Epithelial cell of proximal tubule (primary cell): ENCODE measurements at places on chromosomes 4 and X.

- no peak for DNase-seq
These were observed 58.0 kb downstream of the SEPTIN11 start for GRCh38 chr4:77007358-77008230.

DNA sequence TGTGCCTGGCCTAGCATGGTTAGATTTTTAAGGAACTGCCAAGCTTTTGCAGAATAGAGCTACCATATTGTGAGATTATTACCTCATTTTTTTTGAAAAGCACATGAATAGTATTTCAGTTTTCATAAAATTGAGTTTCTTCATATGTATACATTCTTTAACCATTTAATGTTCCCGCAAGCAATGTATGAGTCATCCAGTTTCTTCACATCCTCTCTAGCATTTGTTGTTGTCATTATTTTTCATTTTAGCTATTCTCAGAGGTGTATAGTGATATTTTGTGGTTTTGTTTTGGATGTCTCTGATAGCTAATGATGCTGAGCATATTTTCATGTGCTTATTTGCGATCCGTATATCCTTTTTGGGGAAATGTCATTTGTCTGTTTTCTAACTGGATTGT lies 74.9 kb downstream of the GLUD2 start:
- no peak for DNase-seq

- no peak for DNase-seq
These were observed 58.6 kb upstream of the PAGE1 start for GRCh38 chrX:49754233-49754857.

GRCh38 chrX:40806513-40807220 lies 71.3 kb upstream of the MED14 start:
- no peak for DNase-seq

DNA sequence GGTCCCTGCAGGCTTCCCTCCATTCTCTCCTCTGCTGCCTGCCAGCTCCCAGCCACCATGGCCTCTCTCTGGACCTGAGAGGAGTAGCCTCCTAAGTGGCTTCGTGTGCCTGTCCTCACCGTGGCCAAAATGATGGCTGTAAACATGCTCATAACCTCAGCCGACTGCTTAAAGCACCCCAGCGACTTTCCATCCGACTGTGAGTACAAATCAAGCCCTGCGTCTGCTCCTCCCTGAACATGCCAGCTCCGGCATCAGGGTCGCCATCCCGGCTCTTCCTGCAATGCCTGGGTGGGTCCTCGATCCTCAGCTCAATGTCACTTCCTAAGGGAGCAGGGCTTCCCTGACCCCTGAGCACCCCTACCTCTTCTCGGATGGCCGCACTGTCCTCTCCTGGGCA lies 3.3 kb upstream of the SORCS2 start:
- no peak for DNase-seq

DNA sequence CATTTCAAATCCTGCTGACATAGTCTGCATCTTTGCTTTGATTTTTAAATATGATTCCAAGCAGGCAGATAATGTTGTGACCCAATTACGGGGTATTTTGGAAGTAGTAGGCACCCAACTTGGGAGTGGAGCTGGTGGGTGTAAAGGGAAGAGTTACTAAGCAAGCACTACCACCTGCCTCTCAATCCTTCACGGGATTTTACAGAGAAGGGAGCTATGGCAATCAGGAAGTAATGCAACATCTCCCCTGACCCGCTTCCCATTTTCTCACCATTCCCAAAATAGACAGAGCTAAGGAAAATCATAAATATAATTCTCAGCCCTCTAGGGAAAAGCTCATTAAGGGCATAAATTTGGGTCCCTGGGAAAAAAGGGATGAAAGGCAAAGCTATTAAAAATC lies 9.2 kb downstream of the APBB2 start:
- DNase-seq: no peak

DNA sequence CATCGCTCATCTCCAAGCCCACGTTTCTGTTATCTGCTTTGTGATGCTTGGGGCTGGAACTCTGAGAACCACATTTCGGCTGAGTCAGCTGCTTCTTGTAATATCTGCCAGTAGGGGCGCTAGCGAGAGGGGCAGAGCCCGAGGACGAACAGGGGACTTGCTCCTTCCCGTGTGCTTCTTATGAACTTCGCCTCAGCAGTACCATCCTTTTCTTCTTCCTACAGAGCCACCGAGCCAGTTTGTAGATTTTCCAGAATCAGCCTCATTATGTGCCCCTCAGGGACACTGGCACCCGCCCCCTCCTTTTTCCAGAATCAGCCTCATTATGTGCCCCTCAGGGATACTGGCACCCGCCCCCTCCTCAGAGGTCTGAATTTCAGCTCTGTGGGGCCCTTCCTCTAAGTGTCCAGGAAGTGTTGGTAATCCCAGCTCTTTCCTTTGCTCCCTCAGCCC lies 441.7 kb upstream of the RASGEF1B start:
- DNase-seq: no peak

GRCh38 chr4:78613522-78614321 lies 62.2 kb downstream of the ANXA3 start:
- no peak for DNase-seq

DNA sequence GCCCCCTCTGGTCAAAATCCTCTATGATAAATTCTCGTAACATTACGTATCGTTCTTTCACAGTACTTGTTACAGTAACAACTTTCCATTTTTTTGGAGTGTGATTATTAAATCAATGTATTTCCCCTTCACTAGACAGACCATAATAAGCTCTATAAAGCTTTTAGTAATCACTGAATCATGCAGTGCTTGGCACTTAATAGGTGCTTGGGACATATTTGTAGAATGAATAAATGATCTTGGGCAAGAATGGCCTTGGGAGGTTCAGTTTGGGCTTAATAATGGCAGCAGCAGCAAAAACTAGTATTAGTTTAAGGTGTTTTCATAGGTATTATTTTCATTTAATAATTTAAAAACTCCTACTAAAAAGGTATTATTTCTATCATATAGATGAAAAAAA lies 33.4 kb upstream of the SFRP2 start:
- no peak for DNase-seq

GRCh38 chrX:4243759-4244158 lies 530.3 kb upstream of the PRKX start:
- DNase-seq: no peak

GRCh38 chr4:24683116-24683515 lies 98.8 kb upstream of the DHX15 start:
- no peak for DNase-seq

DNA sequence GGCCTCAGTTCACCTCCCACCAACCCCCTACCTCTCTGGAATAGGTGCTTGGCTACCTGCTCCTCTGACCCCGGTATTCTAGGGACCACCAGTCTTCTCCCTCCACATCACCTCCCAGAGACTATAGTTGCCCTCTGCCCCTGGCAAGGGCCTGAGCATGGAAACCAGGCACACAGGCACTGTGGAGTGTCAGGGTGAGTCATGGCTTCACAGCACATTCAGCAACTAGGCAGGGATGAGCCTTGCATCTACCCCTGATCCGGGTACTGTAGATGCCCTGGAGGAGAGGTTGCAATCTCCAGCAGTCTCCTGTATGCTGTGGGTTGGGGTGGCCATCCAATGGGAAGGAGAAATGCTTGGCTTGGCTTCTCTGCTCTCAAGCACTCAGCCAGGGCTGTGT lies 472.7 kb downstream of the IDS start:
- DNase-seq: no peak

- peak; percentile 6 for DNase-seq
These were observed 388.4 kb upstream of the SPOCK3 start for GRCh38 chr4:167622481-167623240.

- DNase-seq: no peak
These were observed 98.7 kb downstream of the NFKB1 start for GRCh38 chr4:102599886-102600285.

GRCh38 chrX:139642241-139642927 lies 65.6 kb downstream of the MCF2 start:
- no peak for DNase-seq

GRCh38 chr4:29309050-29309449 lies 1411.1 kb upstream of the PCDH7 start:
- no peak for DNase-seq

DNA sequence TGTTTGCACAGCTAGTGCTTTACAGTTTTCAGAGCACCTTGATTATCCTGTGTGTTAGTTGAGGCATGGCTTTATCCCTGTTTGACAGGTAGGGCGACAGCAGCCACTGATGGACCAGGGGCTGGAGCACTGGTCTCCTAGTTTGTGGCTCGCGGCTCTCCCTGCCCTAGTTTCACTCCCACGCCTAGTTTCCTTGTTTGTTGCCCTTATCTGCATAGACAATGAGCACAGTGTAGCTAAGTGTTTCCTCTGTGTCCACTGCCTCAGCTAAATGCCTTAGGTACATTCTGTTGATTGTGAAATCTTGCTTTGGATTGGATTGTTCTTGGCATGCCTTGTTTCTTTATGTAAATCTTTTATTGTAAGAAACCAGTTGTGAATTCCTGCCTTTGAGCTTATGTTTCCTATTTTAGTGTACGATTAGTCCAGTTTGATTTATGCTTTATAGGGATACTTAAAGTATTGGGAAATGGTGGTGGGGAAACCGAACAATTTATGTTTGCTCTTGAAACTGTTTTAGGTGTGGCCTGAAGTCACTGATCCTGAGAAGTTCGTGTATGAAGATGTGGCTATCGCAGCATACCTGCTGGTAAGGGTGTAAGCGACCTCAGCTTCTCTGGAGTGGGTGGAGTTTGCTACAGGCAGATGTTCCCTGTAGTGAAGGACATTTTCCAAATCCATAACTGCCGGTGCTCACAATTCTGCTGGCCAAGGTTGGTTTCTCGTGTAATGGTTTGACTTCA lies 11.0 kb downstream of the TRMT44 start:
- DNase-seq: no peak

- DNase-seq: no peak
These were observed 633.5 kb downstream of the RAPGEF2 start for GRCh38 chr4:159736411-159736810.

GRCh38 chr4:98421111-98421510 lies 159.9 kb downstream of the RAP1GDS1 start:
- no peak for DNase-seq

- no peak for DNase-seq
These were observed 31.0 kb downstream of the F8 start for GRCh38 chrX:154991476-154991875.

- DNase-seq: no peak
These were observed 142.7 kb upstream of the NALF2 start for GRCh38 chrX:69361311-69361845.

- DNase-seq: no peak
These were observed 1236.5 kb upstream of the TENM3 start for GRCh38 chr4:181006499-181007260.

- no peak for DNase-seq
These were observed 90.8 kb downstream of the ZNF330 start for GRCh38 chr4:141311246-141312204.

- no peak for DNase-seq
These were observed 13.3 kb downstream of the APLN start for GRCh38 chrX:129641469-129641868.

- DNase-seq: no peak
These were observed 32.2 kb upstream of the PSAPL1 start for GRCh38 chr4:7466904-7467303.

DNA sequence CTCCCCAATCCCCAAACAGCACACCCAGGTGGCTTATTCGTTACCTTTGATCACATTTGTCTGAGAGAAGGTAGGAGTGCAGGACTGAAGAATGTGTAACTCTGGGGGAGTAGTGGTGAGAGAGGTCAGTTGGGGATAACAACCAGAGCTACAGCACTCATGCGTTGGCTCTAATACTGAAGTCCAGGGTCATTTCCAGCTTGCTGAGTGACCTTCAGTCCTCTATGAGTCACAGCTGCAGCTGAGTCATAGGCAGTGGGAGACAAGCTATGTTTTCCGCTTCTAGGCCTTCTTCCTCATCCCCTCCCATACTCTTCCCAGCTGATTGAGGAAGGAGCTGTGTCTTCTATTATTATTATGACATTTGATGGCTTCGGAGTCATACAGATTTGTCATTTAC lies 31.6 kb upstream of the CT47C1 start:
- DNase-seq: peak; percentile 49

DNA sequence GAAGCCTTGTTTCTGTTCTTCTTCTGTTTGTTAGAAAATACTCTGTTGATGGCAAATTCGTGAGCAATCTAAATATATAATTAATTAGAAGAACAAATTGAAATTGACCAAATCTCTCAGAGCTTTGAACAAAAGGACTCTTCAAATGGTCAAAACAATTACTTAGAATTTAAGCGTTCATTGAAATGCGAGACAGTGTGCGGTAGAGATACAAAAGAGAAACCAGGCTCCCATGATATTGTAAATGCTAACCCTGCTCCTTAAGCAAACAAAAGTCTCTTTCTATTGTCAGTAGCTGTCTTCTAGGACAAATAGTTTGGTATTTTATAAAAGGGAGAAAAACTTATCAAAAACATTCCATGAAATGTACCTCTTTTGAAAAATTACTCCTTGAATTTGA lies 453.4 kb upstream of the MAGEB2 start:
- no peak for DNase-seq

DNA sequence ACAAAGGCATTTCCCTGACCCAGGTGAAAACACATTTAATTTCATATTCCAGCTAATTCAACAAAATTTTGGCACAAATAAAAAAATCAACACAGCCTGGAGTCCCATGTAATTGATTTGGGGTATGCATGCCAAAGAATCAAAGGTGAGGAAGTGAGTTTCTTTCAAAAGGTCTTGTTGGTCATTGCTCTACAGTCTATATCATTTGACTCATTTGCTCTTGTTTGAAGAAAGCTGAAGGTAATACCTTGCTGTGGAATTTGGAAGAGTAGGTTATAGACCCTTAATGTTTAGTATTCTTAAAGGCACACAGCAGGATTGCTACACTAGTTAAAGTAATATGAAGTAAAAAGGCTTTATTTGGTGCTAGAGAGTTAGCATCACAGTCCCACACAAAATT lies 25.4 kb downstream of the COL4A6 start:
- no peak for DNase-seq

GRCh38 chrX:40153345-40154249 lies 55.8 kb upstream of the BCOR start:
- DNase-seq: no peak

DNA sequence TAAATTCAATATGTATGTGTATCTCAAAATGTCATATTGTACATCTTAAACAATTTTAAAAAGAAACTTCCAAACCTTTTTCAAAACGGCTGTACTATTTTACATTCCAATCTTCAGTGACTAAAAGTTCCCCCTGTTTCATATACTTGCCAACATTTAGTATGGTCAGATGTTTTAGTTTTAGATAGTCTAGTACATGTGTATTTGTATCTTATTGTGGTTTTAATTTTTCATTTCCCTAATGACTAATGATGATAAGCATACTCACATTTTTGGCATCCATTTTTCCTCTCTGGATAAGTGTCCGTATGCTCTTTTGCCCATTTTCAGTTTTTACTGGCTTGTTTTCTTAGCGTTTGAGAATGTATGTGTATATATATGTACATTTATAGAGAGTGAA lies 212.2 kb upstream of the MAGEB18 start:
- DNase-seq: no peak
